Nucleus accumbens (tissue), 56 donors: ENCODE measurements at places on chromosomes 2 and 18.

GRCh38 chr2:104944495-104944894, 90.6 kb downstream of the POU3F3 start:
- no peak for DNase-seq

- DNase-seq: no peak
These were observed 125.0 kb upstream of the CD226 start for GRCh38 chr18:70072678-70073077.

GRCh38 chr2:181846399-181847197, 44.9 kb upstream of the ITPRID2 start:
- no peak for DNase-seq

DNA sequence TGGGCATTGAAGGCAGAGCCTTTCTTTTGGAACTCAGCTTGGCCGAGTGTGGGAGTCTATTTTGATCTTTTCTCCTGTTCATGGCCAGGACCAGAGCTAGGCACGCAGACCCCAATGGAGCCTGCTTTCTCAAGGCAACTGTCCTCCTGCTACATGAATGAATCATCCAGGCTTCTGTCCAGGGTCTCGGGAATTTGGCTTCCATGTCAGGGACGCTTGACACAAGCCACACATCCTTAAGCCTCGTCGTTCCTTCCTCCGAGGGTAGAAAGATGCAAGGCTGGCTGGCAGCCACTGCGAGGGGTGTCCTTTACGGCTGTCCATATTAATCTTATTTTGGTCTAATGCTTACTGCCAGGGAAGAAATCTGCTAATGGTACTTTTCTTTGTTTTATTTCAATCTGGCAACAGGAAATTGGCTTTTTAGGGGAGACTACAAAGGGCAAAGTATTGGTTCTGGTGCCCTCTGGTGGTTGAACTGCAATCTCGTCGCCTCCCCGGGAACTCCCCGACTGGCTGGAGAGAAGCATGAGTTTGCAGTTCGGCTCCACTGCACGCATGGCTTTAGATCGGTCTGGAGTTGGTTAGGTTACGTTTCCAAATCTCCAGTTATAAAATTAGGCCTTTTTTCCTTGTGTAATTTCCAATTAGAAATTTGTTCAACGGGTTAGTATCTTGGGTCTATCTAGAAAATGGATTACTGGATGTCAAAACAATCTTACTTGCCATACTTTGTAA, 135.2 kb downstream of the ALPK2 start:
- DNase-seq: peak; percentile 35

DNA sequence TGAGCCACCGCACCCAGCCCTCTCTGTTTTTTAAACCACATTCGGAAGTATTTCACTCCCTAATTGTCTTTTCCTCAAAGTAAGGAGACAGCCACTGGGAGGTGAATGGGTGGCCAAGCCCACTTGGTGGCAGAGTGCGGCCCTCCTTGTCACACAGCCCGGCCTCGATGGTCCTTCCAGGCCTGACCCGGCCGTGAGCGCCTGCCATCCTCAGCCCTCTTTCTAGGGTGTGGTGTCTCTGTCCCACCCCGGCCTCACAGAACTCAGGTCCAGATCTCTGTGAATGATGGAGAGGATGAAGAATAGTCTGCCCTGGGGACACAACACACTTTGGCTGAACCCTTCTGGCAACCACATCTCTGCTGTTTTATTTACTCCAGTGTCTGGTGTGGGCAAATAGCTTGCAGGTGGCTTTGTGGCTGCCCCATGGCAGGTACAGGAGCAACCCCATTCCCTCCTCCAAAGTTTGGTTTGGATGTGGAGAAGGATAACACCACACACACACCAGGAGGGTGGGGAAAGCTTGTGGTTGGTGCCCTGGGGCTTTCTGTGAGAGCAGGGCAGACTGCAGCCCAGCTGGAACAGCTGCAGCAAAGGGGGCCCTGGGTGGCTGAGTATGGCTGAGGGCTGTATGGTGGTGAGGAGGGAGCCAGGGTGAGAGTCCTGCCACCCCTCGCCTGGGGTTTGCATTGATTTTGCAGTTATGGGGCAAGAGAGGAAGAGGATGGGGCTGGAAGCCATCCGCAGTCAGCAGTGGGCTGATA, 88.6 kb downstream of the FAM168B start:
- no peak for DNase-seq

DNA sequence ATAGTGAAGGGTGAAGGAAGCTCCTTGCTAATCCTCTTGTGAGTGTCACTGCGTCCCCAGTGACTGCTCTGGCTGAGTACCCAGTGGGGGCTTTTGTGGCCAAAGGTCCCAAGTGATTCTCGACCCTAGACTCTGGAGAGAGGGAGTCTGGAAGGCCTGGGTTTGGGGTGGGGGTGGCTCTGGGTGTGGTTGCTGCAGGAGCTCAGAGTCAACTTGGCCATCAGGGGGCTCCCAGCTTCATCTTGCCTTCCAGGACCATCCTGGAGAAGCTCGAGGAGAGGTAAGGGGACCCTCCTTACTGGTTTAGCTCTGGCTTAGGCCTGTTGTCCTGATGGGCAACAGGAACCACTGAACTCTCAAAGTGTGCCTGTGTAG, 592 bp downstream of the PSD4 start:
- no peak for DNase-seq

GRCh38 chr2:135875491-135876065, 665 bp downstream of the MCM6 start:
- DNase-seq: no peak

DNA sequence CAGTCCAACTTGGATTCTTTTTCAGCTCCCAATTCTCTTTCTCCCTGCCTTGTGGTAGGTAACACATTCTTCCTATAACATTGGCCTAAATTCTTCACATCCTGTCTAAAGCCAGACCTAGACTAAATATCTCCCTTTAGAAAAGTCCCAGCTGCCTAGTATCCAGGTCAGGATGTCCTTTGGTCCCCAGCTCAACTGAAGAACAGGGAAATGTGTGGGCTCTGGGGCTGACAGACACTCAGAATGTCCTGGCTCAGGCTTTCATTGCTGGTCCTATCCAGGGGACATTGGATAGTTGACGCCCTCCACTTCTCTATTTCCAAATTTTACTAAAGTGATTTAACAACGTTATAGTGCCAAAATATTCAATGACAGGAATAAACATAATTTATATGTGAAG, 219.3 kb downstream of the PID1 start:
- no peak for DNase-seq

DNA sequence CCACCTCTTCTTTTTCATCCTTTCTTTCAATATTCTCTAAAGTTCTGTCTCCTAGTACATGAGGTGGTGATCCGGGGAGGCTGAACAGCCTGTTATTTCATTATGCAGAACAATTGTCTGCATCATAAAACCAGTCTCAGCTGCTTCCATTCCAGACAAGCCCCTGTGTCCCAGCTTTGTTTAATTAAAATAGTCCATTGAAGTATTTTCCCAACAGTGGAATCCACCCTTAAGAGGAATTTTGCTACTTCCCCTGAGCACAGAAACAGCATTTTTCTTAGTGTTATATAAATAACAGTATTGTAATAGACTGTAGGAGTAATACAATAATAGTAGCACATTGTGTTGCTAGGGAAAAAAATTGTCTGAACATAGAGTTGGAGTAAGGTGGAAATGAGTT, 395.4 kb upstream of the TCF4 start:
- DNase-seq: no peak

DNA sequence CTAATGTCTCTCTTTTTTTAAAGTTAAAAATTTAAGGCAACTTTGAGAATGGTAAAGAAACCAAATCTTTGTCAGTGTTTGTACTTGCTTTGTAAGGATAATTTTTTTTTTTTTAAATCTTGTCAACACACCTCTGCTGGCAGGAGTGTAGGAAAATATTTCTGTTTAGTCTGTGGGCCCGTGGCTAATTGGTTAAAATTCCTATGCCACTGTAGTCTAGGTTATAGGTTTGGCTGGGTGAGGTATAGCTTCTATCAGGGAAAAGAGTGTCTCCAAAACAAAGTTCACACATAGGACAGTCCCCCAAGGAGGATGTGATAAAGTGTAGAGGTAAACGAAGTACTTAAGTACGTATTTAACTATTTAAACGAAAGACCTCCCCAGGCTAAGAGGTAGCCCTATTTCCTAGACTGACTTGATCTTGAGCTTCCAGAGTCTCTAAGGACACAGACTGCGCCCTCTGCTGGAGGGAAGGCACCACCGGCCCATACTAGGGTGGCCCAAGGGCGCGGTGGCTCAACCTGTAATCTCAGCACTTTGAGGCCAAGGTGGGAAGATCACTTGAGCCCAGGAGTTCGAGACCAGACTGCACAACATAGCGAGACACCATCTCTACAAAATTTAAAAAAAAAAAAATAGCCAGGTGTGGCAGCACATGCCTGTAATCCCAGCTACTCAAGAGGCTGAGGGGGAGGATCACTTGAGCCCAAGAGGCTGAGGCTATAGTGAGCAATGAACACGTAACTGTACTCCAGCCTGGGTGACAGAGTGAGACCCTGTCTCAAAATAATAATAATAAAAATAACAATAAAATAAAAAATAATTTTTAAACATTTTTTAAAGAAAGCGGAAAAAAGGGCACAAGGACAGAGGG, 8.9 kb downstream of the TEX44 start:
- peak; percentile 50 for DNase-seq

DNA sequence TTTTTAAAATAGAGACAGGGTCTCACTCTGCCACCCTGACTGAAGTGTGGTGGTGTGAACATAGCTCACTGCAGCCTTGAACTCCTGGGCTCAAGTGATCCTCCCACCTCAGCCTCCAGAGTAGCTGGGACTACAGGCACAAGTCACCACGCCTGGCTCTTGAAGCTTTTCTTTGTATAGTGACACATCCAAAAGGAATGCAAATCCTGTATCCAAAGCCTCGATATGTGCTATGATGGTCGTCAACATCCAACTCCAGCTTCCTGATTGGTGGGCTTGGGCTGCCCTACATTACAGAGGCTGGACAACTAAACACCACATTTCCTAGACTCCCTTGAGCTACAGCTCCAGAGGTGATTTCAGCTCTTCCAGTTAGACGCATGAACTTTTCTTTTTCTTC, 101.7 kb upstream of the PGAP1 start:
- no peak for DNase-seq

DNA sequence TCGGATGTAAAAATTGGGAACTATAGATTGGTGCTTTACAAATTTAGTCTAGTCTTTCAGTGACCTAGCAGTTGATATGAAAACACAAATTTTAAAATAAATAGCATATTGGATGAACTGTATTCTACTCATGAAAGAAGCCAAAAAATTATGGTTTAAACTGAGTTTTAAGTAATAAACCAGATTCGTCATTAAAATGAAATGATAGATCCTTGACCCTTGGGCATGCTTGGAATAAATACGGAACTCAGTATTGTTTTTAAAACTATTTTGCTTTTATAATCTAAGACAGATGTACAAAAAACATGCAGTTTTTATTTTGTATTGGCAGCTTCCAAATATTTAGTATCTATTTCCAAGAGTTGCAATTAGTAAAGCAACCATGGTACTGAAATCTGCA, 34.6 kb upstream of the TBR1 start:
- DNase-seq: no peak

DNA sequence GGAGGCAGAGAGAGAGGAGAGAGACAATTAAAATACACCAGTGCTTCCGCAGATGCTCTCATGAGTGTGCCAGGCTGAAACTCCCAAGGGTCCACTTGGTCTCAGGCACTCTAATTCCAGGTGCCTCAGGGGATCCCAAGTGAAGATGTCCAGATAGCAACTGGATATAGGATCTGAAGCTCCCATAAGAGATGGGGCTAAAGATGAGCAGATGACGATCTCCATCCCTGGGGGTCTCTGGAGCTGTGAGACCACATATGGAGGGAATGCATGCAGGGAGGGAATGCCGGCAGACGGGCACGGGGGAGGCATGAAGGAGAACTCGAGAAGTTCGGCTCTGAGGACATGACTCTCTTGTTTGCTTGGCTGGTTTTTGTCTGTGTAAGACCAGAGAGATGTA, 223.7 kb upstream of the RAB6C start:
- DNase-seq: no peak

DNA sequence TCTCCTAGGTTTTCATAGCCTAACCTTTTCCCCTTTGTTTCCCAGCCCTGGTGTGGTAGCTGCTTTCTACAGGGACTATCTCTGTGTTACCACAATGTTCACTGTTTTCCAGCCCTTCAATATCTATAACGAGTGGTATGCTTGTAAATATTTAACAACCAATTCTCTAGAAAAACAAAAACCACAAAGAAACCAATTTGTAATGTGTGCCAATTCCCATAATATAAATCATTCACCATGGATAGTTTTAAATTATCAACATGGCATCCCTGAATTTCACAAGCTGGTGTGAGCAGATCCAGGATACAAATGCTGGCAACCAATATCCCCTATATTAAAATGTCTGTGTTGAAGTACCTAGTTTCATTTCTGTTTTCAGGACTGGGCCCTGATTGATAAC, 207.5 kb upstream of the FBXO11 start:
- no peak for DNase-seq

DNA sequence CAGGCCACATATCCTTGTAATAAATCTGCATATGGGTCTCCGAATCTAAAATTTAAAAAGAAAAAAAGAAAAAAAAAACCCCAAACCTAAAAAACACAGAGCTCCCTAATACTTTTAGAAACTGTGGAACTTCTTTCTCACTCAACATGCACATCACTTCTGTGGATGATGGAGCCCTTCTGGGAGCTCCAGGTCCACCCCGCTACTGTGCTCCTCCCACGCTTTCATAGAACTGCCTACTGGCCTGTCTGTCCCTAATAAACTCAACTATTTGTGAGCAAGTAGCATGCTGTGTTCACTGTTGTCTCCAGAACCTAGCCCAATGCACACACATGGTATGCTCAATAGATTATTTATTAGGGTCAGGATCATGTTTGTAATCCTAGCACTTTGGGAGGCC, 83.1 kb upstream of the FZD5 start:
- DNase-seq: no peak

GRCh38 chr2:26647981-26648380, 6.8 kb upstream of the CIB4 start:
- no peak for DNase-seq

GRCh38 chr2:159484532-159484931, 131.8 kb downstream of the BAZ2B start:
- DNase-seq: no peak

DNA sequence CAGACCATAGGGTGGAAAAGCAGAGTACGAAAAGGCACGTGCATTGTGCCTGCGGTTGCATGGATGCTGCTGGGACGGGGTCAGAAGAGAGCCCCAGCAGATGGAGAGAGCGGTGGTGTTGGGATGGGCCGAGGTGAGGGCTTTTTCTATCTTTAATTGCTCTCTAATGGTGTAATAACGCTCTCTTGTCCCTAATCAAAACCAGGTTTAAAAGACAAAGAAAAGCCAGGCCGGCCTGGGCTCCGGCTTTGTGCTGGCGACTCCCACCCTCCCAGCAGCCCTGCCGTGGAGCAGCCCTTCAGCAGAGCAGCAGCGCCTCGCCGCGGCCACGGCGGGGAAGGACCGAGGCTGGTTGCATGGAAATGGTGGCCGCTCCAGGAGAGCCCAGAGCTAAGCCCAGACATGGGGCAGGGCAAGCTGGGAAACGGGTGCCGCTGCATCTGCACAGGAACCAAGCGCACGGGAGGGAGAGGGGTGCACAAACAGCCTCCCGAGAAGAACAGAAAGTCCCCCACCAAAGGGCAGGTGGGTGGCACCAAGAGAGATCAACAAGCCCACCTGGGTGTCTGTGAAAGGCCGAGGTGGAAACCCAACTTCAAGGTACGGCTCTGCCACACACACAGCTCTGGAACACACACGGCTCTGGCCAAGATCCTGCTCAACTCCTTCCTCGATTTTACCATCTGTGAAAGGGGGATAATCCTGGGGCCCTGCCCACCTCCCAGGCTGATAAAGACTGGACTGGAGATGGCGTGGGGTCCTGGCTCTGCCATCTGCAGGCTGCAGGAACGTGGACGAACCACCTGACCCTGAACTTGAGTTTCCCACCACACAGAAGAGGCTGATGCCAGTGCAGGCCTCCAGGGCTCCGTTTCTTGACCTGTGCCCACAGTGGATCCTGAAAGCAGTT, 15.0 kb downstream of the HS1BP3 start:
- DNase-seq: peak; percentile 59
